ENCODE measurements at places on chromosomes 2 and 18.

GRCh38 chr2:202831242-202832220 is 40.0 kb downstream of the ICA1L start:
- DNase-seq: peak; percentile 10

- DNase-seq: no peak
Observed at GRCh38 chr2:239244625-239245024, 156.2 kb downstream of the HDAC4 start.

GRCh38 chr2:99028558-99028957 is 92.5 kb upstream of the CRACDL start:
- no peak for DNase-seq

DNA sequence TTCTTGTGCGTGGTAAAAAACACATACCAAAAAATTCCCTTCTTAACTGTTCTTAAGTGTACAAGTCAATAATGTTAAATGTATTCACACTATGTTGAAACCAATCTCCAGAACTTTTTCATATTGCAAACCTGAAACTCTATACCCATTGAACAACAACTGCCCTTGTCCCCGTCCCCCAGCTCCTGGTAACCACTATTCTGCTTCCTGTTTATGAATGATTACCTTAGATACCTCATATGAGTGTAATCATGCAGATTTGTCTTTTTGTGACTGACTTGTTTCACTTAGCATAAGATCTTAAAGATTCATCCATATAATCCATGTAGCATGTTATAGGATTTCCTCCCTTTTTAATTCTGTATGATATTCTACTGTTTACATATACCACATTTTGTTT is 59.9 kb downstream of the NAT8 start:
- DNase-seq: no peak

DNA sequence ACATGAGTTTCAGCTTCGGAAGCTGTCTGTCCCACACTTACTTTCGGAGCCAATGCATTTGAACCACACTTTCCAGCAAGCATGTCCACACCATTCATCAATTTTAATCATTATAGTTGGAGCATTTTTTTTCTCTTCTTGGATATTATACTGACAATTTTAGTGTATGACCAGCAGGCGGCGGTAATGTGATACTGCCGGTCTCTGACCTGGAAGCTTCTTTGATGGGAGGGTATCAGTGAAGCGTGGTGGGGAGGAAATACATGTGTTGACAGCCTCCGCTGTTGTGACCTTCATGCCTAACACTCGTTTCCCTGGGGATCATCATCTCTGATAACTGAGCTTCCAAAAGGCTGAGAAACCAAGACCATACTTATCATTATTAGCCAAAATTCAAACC is 231.7 kb downstream of the GBX2 start:
- no peak for DNase-seq

DNA sequence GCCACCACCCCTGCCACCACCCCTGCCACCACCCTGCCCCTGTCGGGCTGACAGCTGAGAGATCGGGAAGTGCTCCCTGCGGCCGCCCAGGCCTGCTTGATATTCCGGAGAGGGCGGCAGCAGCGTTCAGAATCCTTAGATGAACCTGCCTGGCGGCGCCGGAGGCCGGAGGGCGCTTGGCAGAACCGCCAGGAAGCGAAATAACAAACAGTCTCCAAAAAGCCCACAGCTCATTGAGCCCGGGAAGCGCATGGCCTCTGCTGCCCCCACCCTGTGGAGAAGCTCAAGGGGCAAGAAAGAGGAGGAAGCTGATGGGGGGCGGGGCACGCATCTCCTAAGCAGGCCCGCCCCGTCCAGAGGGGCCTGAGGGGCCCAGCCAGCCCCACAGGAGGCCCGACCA is 92.2 kb upstream of the MBOAT2 start:
- no peak for DNase-seq

DNA sequence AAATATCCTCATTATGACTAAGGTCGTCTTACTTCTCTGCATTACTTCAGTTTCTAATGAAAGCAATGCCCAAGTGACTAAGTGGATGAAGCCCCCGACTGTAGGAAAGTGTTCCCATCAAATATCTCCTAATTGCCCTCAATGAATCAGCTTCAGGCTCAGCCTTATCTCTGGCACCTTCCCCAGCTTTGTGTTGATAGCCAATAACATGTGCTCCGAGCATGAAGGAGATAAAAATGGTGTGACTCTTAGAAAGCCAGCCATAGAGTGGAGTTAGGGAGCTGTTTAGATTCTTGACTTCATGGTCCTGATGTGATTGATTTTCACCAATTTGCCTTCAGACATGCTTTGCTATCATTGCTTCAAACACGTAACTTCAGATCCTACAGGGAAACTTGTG is 339.2 kb upstream of the NRP2 start:
- DNase-seq: no peak

- DNase-seq: no peak
Observed at GRCh38 chr2:163983911-163984310, 248.1 kb upstream of the FIGN start.

- DNase-seq: no peak
Observed at GRCh38 chr2:1739961-1740715, 4.2 kb downstream of the PXDN start.

GRCh38 chr2:56040189-56040588 is 116.6 kb upstream of the EFEMP1 start:
- no peak for DNase-seq

- no peak for DNase-seq
Observed at GRCh38 chr2:5111581-5111980, 580.6 kb upstream of the SOX11 start.

- DNase-seq: no peak
Observed at GRCh38 chr18:10985689-10986088, 163.7 kb downstream of the PIEZO2 start.

GRCh38 chr18:48997681-48997984 is 46.9 kb upstream of the SMAD7 start:
- DNase-seq: no peak

DNA sequence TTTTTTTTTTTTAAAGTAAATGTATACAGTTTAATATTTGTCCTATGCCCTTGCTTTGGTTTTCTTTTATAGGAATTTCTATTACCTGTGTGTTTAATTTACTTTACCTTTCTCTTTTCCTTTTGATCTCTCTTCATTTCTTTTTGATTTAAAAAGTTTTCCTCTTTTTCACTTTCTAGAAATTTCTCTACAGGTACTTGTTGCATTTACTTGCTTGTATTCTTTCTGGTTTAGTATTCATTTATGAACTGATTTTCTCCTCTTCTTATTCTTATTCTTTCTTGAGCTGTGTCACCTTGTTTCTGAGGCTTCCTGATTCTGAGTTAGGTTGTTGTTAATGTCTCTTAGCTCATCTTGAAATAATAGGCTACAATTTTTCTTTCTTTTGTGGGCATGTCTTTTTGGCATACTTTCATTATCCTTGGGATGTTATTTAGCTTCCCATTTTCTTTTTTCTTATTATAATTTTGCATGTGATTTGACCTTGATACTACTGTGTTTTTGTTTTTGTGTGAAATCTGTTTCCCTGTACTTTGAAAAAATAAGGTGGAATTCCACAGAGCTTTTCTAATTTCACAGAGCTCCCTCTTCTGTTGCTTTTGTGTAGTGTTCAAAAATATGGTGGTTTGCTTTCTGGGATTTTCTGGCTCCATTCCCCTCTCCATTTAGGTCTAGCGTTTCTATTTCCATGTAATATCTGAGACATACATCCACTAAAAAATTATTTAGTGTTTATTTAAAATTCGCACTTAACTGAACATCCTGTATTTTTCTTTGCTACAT is 25.5 kb upstream of the ALMS1 start:
- DNase-seq: no peak

GRCh38 chr2:100743741-100744140 is 76.2 kb upstream of the NPAS2 start:
- DNase-seq: no peak

DNA sequence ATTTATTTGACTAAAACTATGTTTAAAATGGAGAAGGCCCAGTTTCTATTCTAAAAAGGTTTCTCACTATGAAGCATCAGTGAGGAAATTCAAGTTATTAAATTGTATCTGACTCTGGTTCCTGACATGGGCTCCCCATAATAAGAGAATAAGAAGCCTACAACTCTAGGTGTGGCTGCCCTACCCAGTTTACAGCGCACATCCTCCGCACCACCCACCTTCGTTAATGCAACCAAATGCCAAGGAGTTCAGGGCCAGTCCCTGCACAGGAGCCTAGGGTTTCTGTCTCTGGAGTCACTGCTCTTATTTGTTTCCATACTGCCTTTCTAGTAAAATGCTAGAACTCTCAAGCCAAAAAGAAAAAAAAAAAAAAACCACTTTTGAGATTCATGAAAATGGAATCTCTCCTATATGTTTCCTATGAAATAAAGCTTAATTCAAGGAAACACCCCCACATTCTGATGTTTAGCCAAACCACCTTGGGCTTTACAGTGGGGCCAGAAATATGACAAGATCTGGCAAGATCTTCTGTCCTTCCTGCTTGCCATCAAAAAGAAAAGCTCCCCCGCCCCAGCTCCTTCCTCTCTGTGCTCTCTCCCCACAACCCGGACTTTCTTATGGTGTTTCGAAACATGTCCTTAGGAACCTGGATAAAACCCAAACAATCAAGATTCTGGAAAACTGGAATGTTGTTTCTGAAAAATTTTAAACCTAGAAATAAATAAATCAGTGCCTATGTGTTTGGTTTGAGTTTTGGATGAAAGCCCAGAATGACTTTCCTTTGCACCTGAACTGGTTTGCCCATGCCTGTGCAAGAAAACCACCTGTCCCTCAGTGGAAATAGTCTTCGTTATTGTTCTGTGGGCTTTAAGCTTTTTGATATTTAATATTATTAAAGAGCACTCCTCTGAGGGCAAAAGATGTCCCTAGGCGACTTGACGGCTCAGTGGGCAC is 136.7 kb downstream of the SP3 start:
- DNase-seq: no peak

- no peak for DNase-seq
Observed at GRCh38 chr2:223087466-223087865, 35.5 kb downstream of the KCNE4 start.

DNA sequence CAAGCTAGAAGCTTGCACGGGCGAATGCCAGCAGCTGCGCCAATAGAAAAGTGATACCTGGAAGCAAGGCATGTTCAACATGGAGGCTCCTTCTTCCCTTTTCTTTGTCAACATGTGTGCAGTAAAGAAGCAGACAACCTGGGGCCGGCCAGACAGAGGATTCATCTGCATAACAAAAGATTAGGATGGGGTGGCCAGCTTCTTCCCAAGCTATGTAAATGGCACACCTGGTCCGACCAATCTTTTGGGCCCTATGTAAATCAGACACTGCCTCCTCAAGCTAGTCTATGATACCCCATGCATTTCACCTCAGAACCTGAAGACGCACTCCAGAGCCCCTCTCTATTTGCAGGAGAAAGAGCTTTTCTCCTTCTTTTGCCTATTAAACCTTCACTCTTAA is 66.4 kb upstream of the TGFA start:
- no peak for DNase-seq

- DNase-seq: no peak
Observed at GRCh38 chr2:167052825-167053224, 164.5 kb downstream of the XIRP2 start.

GRCh38 chr2:18741895-18742732 is 152.7 kb upstream of the NT5C1B start:
- no peak for DNase-seq

DNA sequence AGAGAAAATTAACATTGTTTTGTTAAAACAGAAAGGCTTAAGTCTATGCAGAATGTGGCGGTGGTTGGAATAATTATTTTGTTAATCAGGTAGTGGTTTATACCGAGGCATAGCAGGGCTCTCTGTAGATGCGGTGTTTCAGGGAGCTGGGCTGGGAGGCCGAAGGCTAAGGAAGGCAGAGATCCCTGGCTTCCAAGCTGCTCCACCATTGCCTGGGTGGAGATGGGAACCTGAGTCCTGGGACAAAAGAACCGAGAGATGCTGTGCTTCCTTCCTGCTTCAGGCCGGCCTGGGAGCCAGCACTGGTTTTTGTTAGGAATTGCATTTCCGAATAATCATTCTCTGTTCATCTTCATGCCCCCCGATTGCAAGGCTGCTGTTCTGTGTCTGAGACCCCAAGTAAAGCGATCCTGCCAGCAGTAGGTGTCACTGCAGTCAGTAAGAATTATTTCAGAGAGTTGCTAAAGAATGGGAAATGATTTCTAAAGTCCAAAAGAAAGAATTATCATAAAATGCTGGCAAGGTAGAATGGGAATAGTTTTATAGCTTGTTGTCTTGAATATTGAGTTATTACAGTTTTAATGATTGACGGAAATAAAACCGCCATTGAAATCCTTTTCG is 824.9 kb downstream of the GALR1 start:
- DNase-seq: no peak

DNA sequence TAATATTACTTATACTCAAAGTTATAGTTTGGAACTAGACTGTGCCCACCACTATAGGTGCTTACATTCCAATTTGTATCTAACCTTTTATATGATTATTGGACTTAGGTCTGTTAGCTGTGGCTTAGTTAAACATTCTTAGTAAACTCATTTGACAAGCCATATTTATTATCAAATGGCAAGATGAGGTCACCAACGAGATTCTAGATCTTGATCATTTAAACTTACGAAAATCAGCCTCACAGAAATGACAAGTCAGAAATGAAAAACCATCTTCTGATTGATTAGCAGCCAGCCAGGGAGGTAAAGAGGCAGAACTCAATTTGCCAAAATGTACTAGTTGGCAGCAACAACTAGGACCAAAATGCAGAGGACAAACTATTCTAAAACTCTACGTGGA is 100.4 kb upstream of the STK17B start:
- DNase-seq: no peak
